ENCODE measurements at places on chromosomes 13 and 19.

- no peak for DNase-seq
Observed at GRCh38 chr13:83350569-83350968, 531.7 kb downstream of the SLITRK1 start.

GRCh38 chr19:35330475-35330874 is 1.5 kb downstream of the CD22 start:
- DNase-seq = no peak

DNA sequence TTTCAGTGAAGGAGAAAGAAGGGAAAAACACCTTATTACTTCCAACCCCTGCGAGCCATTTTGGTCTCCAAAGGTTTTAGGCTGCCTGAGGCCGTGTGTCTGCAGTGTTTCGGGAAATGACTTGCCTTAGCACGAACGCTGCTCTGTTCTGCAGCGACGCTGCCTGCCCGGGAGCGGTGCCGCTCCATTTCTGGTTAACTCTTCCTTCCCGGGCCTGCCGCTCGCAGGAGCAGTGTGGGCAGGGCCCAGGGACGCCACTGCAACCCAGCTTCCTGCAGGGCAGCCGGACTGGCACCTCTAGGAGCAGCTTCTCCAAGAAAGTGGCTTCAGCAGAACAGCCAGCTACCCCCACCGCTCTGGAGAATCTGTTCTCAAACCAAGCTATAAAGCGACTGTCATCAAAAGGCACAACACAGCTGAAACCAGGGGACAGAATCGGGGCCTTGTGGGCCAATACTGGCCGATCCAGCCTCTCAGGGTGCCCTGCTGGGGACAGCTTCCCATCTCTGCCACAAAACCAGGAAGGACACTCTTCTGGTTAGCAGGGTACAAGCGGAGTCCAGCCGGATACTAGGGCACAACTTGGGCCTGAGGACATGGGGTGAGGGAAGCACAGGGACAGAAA is 72.2 kb downstream of the KCTD15 start:
- peak; percentile 1 for DNase-seq

DNA sequence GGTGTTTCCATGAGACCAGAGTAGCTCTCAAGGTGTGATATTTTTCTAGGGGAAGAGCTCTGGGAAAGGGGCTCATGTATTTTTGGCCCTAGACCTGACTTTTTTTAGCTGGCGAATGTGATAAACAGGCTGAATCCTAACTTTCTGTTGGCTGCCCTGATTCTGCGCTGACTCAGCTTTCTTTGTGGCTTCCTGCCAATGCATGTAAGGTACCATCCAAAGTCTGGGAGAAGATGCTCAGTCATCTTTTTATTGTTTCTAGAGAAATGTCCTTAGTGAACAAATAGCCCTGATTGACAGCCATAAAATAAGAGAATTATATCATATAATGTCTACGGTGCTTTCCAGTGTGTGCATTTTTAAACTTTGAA is 113.6 kb upstream of the MBNL2 start:
- DNase-seq = no peak

DNA sequence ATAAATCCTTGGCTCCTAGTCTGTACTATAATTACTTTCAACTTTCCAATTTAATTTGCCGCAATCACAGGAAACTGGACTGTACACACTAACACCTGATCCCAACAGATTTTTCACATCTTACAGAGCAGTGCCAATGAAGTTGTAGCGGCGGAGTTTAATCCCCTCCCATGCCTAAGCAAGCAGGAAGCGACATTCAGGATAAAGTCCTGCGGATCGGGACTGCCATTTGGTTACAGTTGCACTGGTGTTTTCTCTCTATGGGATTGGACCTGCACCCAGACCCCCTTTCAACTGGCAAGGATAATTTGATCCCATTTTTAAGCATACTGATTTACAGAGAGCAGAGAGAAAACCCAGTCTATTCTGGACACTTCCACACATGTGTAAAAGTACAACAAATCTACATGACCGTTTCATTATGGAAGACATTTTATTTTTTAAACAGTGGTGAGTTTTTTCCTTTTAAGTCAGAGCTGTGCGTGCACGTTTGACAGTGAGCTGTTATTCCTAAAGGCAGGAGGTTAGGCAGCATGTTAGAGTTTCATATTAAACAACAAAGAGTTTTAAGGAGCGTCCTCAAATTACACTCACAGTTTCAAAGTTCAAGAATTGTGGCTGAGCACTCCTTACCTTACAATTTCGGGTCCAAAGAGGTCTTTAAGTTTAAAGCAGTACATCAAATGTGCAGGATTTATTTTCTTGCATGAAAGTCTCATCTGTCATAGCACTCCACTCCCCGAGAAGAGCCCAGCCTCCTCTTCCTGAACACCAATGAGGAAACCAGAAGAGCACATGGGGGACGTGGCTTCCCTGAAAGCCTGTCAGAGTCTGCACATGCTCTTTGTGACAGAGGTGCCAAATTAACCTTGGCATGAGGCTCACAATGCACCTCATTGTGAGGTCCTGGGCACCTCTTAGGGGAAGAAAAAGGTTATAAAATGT is 141.6 kb upstream of the RFC3 start:
- peak; percentile 10 for DNase-seq

GRCh38 chr19:32749361-32749760 is 29.8 kb downstream of the TDRD12 start:
- no peak for DNase-seq

GRCh38 chr13:110758195-110758805 is 44.8 kb downstream of the ING1 start:
- peak; percentile 29 for DNase-seq

DNA sequence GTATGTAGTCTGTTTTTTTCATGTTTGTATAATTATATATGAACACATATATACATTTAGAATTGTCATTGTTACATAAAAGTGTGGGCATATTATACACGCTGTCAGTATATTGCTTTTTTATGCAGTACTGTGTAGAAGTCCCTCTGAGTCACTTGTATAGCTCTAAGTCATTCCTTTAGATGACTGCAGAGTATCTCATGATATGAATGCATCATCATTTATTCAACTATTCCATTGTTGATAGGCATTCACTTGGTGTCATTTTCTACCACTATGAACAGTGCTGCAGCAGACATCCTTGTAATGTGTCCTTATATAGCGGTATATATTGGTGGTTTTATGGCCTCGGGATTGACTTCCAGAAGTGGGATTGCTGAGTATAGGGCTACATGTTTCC is 15.3 kb downstream of the RFXAP start:
- no peak for DNase-seq

DNA sequence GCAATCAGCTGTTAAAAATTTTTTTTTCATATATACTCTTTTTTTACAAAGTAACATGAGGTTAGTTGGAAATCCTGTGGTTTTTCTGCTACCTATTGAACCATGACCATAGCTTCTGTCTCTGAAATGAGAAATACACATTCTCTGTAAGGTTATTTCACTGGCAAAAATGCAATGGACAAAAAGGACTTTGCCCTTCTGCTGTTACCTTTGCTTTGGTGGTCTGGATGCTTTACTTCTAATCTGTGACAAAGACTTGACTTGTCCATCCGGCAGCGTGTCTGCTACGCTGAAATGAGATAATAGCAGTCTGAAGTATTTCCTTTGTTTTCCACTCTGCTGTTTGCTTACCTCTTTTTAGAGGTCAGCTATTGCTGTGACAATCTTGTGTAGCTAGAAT is 412.8 kb downstream of the SLITRK6 start:
- DNase-seq = no peak

DNA sequence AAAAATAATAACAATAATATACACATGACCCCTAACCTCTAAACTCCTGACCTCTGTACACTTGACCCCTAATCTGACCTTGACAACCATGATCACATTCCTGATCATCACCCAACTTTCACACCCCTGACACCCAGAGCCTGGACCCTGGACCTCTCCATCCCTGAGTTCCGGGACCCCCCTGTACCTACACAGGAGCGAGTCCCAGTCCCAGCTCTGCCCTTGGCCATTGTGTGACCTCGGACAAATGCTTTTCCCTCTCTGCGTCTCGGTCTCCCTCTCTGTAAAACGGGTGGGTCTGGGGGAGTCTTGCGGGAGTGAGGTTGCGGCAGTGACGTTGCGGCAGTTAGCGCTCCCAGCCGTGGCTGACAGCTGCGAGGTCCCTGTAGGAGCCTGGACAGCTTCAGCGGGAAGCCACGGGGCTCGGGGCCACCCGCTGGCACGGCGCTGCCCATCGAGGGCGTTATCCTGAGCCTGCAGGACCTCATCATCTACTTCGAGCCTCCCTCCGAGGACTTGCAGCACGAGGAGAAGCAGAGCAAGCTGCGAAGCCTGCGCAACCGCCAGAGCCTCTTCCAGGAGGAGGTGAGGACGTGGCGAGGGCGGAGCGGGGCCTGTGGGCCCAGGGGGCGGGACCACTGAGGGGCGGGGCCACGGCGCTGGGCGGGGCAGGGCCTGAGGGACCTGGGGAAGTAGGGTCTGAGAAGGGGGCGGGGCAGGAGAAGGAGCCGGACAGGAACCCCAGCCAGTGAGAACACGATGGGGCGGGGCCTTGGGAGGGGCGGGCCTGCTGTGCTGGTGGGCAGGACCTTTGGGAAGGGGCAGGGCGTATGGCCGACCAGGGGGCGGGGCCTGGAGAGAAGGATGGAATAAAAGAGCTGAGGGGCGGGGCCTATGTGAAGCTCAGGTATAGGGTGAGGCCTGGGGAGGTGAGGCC is 19.2 kb downstream of the RYR1 start:
- no peak for DNase-seq

GRCh38 chr19:5125797-5126497 is 157.0 kb downstream of the KDM4B start:
- DNase-seq = no peak

DNA sequence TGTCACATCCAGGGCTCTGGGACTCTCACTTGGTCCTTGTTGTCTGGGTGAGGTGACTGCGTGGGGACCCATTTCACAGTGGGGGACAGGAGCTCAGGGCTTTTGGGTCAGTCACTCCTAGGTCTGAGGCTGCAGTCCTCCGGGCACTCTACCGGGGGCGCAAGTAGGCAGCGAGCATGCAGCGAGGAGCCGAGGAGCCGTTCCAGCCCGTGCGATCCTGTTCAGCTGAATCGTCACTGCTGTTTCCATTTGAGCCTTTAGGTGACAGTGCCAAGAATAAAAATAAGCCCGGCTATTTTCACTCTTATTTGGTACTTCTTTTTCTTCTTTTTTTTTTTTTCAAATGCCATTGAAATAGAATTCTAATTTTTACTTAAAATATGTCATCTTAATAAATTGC is 126.5 kb downstream of the ZNF536 start:
- DNase-seq = no peak

DNA sequence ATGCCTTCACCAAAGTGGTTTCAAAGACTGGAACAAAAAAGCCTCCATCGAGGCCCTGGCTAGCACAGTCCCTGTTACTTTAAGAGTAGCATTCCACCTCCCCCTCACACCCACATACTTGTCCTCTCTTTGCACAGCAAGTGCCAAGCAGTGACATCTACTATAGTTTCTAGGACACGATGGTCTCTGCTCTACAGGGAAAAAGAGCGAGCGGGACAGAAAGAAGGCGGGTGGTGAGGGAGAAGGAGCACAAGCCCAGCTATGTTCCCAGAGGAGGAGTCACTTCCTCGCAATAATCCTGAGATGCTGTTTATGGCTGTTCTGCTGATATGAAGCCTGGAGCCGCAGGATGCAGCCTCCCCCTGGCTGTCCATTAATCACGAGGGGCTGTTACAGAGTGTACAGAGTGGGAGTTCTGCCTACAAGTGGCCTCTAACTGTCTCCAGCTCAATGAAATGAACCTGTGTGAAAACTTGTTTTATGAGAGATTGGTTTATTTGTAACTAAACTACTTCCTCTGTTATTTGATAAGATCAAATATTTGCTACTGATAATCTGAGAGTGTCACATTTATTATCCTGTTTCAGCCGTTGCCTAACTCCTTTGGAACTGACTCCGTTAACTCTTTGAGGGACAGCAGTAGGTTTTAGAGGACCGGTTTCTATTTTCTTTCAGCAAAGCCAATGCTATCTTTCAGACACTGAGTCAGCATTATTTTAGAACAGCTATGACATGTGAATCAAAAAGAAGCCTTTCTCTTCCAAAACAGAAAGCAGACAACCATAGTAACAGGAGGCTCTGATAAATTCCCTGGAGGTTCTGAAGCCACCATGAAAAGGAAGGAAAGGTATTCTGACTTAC is 208.0 kb downstream of the SPRY2 start:
- no peak for DNase-seq

DNA sequence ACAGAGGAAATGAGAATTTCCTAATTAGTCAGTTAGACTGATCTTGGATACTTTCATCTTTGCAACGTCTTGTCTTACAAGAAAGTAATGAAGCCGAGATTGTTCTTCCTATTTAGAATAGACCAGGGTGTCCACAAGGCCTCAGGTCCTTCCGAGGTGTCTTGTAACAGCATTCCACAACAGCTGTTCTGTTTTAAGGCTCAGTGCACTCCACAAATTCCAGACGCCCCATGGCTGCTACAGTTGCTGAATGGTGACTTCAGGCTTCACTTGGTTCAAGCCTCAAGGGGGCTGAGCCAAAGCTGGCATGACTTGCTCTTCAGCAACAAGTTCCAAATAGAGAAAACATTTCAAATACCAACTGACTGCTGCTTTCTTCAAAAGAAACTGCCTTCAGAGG is 143.4 kb downstream of the SHISA2 start:
- no peak for DNase-seq

DNA sequence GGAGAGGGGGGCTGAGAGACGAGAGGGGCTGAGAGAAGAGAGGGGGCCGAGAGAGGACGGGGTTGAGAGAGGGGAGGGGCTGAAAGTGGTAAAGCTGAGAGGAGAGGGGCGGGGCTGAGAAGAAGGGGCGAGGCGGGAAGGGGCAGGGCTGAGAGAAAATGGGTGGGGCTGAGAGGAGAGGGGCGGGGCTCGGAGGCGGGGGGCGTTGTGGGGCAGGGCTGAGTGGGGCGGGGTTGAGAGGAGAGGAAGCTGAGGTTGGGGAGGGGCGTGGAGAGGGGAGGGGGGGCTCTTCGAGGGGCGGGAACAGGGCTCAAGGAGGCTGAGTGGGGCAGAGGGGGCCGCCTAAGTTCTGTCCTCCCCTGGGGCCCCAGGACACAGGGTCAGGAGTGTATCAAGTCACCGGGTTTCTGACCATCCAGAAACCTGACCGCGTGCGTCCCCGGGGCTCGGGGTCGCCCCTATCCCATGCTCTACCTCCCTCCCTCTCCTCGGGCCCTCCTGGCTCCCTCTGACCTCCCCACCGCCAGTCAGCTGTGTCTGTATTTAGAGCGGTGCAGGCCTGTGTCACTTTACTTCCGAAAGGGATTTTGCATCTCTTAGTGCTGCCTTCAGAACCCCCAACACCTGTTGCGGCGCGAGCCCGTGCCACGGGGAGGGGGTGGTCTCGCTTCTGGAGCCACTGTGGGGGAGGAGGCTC is 38.6 kb upstream of the SEMA6B start:
- DNase-seq = no peak

GRCh38 chr13:62087124-62087523 is 671.5 kb upstream of the PCDH20 start:
- DNase-seq = no peak

DNA sequence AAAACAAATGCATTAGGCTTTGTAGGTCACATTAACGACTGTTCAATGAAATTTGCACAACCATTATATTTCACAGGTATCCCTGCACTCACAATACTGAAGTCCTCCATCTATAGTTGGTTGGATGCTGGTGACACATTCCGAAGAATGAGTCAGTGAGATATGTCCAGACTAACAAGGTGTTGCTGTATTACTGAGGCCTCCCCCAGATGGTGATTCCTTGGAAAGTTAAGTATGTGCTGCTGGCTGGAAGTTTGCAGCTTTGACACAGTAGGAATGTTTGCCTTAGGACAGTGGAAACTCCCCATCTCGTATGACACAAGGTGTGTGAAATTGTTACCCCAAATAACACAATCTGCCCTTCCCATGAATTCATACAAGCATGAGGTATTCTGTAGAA is 46.6 kb downstream of the FGF14 start:
- DNase-seq = no peak
